ENCODE measurements at places on chromosomes 5 and 9.

DNA sequence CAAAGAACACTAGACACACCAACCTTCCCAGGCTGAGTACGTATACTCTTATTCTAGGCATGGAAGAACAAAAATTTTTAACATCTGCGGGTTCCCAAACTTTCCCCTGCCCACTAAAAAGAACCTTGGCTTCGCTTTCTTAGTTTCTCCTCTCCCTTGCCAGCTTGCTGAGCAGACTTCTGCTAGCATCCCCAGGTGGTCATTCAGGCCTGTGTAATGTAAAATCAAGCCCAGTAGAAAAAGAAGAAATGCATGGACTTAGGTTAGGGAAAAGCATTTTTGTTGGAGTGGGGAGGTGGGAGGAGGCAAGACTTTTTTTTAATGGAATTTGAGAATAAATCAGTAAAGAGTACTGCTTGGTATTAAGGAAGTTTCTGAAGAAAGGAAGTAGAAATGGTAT, 331.0 kb upstream of the TLE4 start:
- DNase-seq: no peak

GRCh38 chr9:98010445-98010844, 27.3 kb downstream of the ANP32B start:
- DNase-seq: no peak

DNA sequence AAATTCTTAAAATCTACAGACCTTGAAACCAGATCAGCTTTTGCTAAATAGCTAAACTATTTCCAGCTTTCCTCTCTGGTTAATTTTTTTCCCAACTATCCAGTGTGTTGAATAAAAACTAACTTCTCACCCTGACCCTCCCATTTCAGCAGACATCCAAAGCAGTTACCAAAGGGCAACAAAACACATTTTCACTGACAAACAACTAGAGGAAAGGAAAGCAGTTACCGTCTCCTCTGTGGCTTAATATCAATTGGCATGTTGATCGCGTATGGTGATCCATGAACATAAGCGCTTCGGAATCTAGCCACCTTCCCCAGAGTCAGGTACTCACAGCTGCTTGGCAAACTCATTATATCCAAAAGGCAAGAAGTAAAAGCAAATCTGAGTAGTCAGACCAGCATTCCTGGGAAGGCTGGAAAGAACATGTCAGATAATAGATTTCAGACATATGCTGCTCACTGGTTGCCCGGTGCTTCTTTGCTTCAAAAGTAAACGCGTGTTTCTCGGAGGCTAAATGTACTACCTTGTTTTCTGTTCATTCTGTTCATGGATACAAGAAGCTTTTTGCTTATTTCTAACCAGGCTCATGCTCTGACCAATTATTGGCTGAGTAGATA, 463.4 kb downstream of the PDE4D start:
- DNase-seq: no peak

DNA sequence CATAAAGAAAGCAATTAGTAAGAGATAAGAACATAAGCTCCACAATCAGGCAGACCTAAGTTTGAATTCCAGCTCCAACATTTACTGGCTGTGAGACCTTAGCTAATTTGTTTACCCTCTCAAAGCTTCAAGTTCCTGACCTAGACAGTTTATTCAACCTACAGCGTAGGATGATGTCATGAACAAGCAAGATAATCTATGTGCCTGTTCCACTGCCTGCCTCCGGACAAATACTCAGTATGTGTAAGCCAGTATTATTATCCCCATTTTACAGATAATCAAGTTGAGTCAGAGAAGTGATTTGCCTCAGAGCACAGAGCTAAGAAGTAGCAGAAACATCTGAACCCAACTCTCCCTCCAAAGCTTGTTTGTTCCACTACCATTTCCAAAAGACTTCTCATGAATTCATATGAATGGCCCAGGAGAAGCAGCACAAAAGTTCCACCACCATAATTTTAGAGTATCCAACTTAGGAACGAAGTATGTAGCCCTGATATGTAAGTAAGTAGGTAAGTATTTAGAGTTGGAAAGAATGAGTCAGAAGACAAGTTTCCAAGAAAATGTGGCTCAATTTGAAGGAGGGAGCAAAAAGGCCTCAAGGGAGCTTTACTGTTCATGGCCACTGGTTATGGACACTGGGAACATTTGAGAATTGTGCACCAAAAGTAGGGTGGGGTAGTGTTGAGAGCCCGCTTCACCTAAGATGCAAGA, 398.2 kb downstream of the NFIB start:
- no peak for DNase-seq

- DNase-seq: no peak
Observed at GRCh38 chr9:135523521-135524129, 2.4 kb downstream of the LCN1 start.

- no peak for DNase-seq
Observed at GRCh38 chr5:123882319-123882964, 370.5 kb downstream of the CSNK1G3 start.

DNA sequence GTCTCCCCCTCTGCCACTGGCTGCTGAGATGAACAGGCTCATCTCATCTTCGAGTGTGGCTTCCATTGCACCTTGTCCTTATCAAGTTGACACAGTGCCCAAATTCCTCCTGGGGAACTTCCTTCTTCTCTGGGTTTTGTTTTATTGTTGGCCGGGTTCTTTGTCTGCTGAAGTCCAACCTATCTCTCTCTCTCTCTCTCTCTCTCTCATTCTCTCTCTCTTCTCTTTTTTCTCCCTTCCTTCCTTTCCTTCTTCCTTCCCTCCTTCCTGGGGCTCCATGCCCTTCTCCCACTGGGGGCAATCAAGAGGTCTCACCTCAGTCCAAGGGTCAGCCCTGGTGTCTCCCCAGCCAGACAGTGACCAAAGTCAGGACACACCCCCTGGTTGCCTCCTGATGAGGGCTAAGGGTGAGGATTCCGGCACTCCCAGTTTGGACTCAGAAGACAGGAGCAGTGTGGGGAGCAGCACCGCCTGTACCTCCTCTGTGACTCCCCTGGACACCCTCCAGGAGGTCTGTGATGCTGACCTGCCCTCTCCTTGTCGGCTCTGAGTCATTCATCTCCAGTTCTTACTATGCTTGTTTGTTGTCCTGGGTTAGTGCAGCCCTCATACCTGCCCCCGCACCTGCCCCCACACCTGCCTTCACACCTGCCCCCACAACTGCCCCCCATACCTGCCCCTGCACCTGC, 30.7 kb downstream of the KCNT1 start:
- no peak for DNase-seq

- no peak for DNase-seq
Observed at GRCh38 chr9:116234081-116234480, 80.5 kb downstream of the PAPPA start.

DNA sequence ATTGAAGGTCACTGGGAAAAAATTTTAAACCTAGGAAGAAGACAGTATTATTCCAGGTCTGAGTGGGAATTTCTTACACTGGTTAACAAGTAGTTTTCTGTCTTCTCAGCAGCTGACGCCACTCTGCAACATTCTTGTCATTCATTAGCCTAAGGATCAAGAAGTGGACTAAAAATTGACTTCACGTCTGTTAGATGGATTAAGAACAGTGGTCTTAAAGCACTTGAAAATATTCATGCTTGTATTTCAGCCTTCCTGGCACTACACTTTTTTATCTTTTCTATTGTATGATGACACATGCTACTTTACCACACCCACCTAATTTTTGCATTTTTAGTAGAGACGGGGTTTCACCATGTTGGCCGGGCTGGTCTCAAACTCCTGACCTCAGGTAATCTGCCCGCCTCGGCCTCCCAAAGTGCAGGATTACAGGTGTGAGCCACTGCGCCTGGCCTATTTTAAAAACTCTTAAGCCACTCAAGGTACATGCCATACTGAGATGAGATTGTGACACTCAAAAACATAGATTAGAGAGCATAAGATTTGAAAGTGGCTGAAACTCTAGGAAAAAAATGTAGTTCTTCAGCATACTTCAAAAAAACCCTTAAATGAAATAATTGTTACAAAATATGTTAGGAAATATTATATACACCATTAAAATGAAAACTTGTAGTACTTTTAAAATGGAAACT, 8.4 kb downstream of the MATR3 start:
- DNase-seq: no peak

DNA sequence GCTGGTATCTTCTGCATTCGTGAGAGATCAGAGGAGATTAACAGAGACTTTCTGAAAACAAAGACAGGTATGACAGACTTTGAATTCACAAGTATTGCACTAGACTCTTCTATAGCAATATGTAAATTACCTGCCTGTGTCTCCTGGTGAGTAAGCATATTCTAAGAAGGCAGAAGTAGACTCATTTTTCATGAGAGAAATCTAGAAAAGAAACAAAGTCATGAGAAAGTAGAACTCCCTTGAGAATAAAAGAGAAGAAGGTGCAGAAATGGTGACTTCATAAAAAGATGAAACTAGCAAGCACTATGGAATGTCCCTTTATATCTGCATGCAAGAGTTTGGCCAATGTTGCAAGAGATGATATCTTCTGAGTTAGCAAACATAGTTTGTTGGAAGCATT, 419.8 kb downstream of the DMRT2 start:
- no peak for DNase-seq

DNA sequence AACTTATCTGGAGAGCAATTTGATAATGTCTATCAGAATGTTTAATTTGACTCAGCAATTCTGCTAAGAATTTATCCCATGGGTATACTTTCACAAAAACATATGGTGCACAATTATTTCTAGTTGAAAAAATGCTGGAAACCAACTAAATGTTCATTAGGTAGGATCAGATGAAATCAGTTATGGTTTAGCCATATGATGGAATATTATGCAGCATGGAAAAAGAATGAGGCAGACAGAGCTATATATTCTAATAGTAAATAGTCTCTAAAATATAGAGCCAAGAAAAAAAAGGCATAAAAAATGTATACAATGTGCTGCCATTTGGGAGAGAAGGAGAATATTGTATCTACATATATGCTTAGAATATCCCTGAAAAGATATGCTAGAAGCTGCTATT, 3.6 kb upstream of the SPATA6L start:
- no peak for DNase-seq

DNA sequence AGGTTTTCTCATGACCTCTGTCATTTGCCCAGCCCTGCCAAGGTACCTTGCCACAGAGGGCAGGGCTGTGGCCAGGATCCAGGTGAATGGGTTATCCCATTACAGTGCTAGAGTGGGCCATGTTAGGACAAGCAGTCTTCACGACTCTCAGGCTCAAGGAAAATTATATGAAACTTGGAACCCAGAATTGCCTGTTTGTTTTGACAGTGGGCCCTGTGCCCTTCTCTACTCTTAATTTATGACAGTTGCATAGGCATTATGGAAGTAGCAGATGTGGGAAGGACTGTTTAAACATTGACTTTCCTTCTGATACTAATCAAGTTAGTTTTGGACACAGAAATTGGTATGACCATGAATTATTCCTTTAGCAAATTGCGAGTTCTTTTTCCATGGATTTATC, 41.7 kb downstream of the ITGA2 start:
- DNase-seq: no peak

DNA sequence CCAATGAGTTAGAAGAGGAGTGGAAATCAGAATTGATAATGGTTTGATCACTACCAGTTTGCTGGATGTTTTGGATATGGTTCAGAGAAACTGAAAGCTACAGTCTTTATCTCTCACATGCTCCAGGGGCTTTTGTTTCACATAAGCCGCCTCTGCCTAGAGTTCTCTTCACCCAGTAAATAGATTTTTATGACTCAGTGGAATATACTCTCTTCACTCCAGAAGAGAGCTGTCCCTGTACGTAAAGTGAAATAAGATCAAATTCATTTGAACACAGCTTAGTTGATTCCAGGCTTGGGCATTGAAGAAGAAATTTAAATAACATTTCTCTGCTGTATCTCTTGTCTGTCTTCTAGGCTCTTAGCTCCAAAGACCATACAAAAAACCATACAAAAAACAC, 184.9 kb downstream of the TRPM3 start:
- DNase-seq: no peak

DNA sequence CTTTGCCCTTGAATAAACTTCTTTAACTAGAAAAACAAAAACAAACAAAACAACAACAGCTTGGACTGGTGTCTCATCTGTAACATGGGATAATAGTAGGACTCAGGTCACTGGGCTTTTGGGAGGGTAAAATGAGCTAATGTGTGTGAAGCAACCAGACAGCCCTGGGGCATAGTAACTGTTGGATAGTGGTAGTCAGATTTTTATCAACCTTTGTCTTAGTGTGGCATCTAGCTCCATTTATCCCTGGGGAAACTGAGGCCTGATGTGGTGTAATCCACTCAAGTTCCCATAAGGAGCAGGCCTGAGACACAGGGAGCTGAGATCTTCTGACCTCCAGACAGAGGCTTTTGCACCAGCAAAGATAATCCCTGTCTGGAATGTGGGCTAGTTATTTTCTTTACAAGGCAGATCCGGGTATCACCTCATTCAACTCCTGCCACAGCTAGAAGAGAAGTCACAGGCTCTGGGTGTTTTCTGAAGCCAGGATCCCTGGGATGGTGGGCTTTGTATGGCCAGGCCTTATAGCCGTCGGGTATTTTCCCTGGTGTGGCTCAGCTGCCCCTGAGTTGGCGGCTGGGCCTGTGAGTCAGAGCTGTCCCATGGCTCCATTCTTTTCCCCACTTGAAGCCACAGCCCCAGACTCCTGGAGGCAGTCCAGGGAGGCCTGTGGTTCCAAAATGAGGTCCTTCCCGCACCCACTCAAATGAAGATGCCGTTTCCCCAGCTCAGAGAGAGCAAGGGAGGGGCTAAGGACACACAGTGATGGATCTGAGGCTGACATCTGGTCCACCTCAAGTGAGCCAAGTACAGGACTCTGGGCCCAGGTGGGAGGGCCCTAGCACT, 26.1 kb upstream of the CSF1R start:
- no peak for DNase-seq

- no peak for DNase-seq
Observed at GRCh38 chr5:110956913-110957813, 114.3 kb upstream of the TSLP start.

- no peak for DNase-seq
Observed at GRCh38 chr5:79562351-79563246, 48.7 kb upstream of the HOMER1 start.

DNA sequence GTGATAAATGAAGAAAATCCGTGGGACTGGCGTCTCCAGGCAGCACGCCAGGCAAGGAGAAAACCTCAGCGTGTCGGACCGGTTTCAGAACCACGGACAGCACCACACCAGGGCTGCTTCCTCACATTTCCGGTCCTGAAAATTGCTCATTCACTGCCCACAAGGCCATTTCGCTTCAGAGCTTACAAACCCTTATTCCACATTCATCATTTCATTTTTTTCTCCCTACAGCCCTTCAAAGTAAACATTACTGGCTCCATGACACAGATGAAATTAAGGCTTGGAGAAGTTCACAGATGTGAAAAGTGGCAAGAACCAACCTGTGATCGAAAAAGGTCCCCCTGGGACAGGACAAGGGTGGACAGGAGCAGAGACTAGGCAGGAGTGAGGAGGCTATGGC, 1.5 kb upstream of the GPRIN1 start:
- DNase-seq: peak; percentile 39

DNA sequence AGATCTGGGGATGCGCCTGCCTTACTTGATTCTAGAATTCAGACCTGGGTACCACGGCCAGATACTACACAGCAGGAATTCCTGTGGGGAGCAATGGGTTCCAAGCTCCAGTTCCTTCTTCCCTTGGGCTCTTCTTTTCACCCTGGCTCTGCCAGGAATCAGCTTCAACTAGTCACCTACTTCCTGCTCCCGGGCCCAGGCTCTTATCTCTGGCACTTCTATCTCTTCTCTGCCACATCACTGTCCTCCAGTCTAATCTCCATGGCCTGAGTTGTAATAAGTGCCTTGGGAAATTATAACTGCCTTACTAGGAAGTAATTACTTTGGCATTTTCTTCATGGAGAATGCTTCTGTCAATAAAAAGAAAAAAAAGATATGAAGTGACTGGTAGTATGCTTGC, 26.2 kb upstream of the SERINC5 start:
- no peak for DNase-seq

GRCh38 chr9:104073770-104074133, 20.4 kb upstream of the SMC2 start:
- DNase-seq: no peak

- DNase-seq: no peak
Observed at GRCh38 chr5:77876862-77877502, 100.8 kb upstream of the TBCA start.
